ENCODE measurements at places on chromosomes 11 and 22.

GRCh38 chr11:86672007-86672621 lies at the start of gene ME3:
TSS of gene ME3 (minus strand) at chr11:86672616.
- DNase-seq: peak; percentile 70

DNA sequence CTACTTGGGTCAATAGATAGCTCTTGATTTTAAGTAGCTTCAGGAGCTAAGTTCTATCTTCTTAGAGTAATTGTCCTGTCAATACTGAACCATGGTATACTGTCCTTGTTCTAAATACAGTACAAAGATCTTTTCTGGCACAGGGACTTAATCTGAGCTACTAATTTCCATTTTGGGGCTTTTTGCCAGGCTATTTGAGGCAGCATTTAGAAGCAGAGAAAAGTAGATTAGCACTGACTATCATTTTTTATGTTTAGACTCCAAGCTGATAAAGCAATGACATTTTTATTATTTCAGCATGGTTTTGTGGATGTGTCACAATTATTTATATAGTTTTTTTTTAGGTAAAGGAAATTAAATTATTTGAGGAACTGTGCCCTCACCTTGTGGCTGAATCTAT lies 163.2 kb downstream of the FAT3 start:
- DNase-seq: no peak

GRCh38 chr22:48376936-48377712 lies 1450.5 kb downstream of the BRD1 start:
- no peak for DNase-seq

DNA sequence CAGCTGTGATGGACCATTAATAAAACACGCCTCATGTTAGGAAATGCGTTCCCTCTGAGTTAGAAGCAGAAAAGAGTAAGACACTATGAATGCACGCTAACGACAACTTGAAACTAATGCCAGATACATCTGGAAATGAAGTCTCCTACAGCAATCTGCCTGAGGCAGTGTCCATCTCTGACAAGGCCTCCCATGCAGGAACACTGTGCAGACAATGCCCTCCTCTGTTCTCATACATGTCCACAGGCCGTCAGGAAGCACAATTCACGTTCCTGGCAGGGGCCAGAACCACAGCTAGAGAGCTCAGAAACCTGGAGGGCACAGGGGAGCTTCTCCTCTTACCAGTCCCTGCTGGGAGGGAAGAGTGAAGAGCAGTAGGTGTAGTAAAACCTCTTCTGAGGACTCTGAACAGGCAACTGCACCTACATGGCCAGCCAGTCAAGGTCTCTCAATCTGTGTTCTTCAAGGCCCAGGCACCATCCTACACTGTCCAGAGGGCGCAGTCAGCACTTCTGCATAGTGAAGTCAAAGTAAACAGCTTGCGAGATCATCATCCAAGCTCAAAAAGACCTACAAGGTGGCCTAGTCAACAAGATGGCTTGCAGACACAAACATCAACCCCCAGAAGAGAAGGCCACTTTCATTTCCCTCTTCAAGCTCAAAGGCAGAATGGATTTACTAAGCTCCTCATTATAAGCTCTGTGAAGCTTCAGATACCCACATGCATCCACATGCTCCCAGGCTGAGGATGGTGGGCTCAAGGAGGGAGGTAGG lies 41.5 kb upstream of the CYP2D6 start:
- DNase-seq: no peak

DNA sequence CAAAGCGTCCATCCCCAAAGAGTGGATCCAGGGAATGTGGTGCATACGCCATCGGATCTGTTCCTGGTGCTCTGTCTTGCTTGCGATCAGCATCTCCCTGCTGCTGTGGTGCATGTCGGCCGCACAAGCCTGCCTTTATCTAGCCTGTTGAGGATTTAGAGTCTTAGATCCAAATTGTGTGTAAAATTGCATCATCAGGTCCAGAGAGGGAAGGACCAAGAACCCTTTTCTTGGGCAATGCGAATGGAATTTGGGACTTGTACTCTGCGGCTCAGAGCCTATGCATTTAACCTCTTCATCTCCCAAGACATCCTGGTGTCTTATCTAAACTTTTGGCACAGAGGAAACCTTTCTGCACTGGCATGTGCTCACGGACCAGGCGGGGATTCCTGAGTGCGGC lies 1238.7 kb downstream of the TBC1D22A start:
- DNase-seq: no peak

DNA sequence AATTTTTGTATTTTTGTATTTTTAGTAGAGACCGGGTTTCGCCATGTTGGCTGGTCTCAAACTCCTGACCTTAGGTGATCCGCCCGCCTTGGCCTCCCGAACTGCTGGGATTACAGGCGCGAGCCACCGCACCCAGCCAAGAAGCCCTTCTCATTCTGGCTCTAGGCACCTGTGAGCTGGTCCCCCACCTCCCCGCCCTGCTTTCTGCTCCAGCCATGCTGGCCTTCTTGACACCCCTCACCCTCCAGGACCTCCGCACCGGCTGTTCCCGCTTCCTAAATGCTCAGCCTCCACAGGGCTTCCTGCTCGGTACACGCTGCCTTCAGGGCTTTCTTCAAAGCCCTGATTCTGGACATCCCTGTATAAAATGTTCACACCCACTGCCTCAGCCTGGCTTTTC lies 5.5 kb upstream of the FXYD2 start:
- no peak for DNase-seq

GRCh38 chr11:44725016-44725685 lies 1.6 kb upstream of the TSPAN18 start:
- DNase-seq: no peak

- DNase-seq: no peak
Measured at GRCh38 chr11:31089117-31089516, 280.4 kb downstream of the DCDC1 start.

- DNase-seq: peak; percentile 46
Measured at GRCh38 chr11:19432370-19433061, 191.8 kb upstream of the E2F8 start.

All from AG08396 (cell line).